ENCODE measurements at places on chromosomes 5 and 9.

- no peak overlapping the region for H3K27ac ChIP-seq
- no peaks in the 10 kb centered on the region for H3K27me3 ChIP-seq
- DNase-seq = no peak
- H3K4me1 ChIP-seq = peaks cover 40% of the 10 kb centered on the region
- H3K4me3 ChIP-seq = no peak overlapping the region
- H3K36me3 ChIP-seq = no peaks in the 10 kb centered on the region
These were observed 114.8 kb downstream of the VAV2 start for GRCh38 chr9:133877327-133877726.

DNA sequence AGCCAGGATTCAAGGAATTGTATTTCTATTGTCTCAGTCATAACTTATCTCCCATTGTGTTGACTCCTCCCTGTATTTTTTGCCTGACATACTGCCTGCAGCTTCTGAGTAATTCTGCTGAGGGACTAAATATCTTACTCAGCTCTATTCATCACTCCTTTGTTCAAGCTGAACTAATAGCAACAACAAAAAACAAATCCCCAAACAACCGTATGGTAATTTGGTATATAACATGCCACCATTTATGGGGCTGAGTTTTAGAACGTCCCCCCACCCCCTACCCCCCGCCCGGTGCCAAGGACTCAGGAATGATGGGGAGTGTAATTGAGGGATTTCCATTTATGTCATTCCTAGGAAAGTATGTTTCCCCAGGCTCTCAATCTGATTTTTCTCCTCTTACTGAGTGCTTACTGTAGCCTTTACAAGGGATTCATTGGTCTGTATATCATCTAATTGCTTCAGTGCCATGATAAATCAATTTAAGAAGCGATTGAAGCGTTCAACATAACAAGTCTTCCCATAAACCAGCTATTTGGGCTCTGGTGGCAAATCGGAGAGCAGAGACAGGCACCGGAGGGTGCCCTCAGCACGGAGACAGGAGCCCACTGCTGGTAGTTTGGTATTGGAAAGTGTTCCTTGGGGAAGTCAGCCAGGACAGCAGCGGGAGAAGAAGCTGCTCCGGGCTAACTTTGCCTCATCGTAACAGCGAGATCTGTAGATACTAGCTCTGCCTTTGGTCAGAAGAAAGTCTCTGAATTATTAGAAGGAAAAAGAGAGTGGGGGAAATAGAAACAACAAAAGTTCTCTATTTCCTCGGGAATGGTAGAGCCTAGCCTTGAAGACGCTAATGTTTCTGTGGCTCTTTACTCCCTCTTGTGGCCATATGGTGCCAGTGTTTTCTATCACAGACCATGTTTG, 40.7 kb upstream of the HSD17B4 start:
- H3K4me1 ChIP-seq = no peaks in the 10 kb centered on the region
- peak; percentile 77 for DNase-seq
- peak overlapping the region; percentile 79 for H3K4me3 ChIP-seq
- H3K27me3 ChIP-seq = no peaks in the 10 kb centered on the region
- H3K27ac ChIP-seq = no peak overlapping the region

- H3K4me1 ChIP-seq = no peaks in the 10 kb centered on the region
- no peak overlapping the region for H3K27ac ChIP-seq
- no peaks in the 10 kb centered on the region for H3K27me3 ChIP-seq
- H3K36me3 ChIP-seq = no peaks in the 10 kb centered on the region
- no peak for DNase-seq
- no peak overlapping the region for H3K4me3 ChIP-seq
These were observed 69.6 kb downstream of the SEMA4D start for GRCh38 chr9:89428222-89428761.

DNA sequence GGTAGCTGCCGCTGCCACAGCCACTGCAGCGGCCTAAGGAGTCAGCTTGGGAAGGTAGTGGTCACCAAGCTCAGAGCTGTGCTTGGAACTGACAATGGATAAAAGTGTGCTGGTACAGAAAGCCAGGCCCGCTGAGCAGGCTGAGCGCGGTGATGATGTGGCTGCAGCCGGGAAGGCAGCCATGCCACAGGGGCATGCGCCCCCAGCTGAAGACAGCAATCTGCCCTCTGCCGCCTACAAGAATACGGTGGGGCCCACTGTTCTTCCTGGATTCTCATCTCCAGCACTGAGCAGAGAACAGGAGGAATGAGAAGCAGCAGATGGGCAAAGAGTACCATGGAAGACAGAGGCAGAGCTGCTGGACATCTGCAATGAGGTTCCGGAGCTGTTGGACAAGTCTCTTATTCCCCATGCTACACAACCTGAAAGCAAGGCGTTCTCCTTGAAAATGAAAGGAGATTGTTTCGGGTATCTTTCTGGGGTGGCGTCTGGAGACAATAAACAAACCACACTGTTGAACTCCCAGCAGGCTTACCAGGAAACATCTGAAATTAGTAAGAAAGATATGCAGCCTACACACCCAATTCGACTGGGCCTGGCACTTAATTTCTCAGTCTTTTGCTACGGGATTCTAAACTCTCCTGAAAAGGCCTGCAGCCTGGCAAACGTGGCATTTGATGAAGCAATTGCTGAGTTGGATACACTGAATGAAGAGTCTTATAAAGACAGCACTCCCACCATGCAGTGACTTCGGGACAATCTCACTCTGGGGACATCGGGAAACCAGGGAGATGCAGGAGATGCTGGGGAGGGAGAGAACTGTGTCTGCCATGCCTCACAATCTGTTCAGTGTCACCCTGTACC, 22.8 kb upstream of the ANKRD18A start:
- no peaks in the 10 kb centered on the region for H3K4me1 ChIP-seq
- DNase-seq = no peak
- H3K36me3 ChIP-seq = no peaks in the 10 kb centered on the region
- no peak overlapping the region for H3K27ac ChIP-seq
- H3K4me3 ChIP-seq = no peak overlapping the region
- no peaks in the 10 kb centered on the region for H3K27me3 ChIP-seq

GRCh38 chr5:1004461-1005248, 3.9 kb upstream of the NKD2 start:
- no peak overlapping the region for H3K27ac ChIP-seq
- peak; percentile 56 for DNase-seq
- H3K4me1 ChIP-seq = peaks cover 3% of the 10 kb centered on the region

GRCh38 chr9:114894609-114895433, 35.6 kb downstream of the TNFSF8 start:
- H3K27ac ChIP-seq = peak overlapping the region; percentile 5
- peaks cover 5% of the 10 kb centered on the region for H3K4me1 ChIP-seq
- H3K36me3 ChIP-seq = no peaks in the 10 kb centered on the region
- H3K27me3 ChIP-seq = no peaks in the 10 kb centered on the region

GRCh38 chr5:132487841-132488555, 2.6 kb downstream of the IRF1 start:
- no peak overlapping the region for H3K4me3 ChIP-seq
- H3K27ac ChIP-seq = no peak overlapping the region
- H3K4me1 ChIP-seq = peaks cover 8% of the 10 kb centered on the region
- H3K27me3 ChIP-seq = peaks cover 19% of the 10 kb centered on the region
- peaks cover 5% of the 10 kb centered on the region for H3K36me3 ChIP-seq

DNA sequence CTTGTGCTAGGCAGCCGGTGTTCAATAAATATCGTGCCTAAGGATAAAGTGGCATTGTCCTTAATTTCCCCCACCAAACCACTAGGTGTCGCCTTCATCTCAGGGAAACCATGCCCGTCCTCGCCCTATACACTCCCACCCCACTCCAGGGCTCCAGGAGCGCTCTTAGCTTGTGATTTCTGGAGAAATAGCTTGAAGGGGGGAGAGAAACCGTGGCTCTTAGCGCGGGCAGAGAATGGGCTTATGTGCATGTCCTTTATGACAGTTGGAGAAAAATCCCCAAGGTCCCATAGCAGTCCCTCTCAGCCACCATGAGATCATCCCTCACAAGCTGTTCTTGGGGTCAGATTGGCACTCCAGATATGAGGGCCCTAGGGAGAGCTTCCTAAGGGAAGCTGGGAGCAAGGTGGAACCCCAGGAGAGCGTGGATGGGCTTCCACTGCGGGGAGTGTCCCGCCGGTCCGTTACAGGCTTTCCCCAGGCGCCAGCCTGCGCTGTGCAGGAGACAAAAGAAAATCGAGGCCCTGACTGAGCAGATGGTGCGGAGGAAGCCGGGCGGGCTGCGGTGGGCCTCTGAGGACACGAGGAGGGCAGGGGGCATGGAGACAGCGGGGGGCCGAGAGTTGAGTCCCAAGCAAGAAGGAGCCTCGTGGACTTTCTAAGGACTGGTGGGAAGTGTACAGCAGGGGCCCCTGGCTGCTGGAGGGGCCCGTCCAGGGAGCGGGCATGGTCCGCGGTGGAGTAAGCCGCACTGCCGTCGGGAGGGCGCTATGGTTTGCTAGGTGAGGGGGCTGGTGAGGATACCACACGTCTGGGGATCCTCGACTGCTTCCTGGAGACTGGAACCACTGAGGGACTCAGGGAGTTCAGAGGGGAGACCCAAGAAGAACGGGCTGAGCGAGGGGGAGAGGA, 750 bp upstream of the NPR2 start:
- H3K4me1 ChIP-seq = peaks cover 6% of the 10 kb centered on the region
- H3K4me3 ChIP-seq = no peak overlapping the region
- peaks cover 4% of the 10 kb centered on the region for H3K36me3 ChIP-seq
- peak; percentile 71 for DNase-seq

- no peak overlapping the region for H3K4me3 ChIP-seq
- H3K27me3 ChIP-seq = no peaks in the 10 kb centered on the region
- H3K36me3 ChIP-seq = no peaks in the 10 kb centered on the region
- H3K4me1 ChIP-seq = peaks cover 5% of the 10 kb centered on the region
- H3K27ac ChIP-seq = peak overlapping the region; percentile 34
- DNase-seq = no peak
These were observed 7.5 kb upstream of the AKNA start for GRCh38 chr9:114395334-114395617.

- H3K4me3 ChIP-seq = no peak overlapping the region
- peaks cover 35% of the 10 kb centered on the region for H3K4me1 ChIP-seq
These were observed 156.2 kb downstream of the RGS3 start for GRCh38 chr9:113619491-113620376.

- H3K4me3 ChIP-seq = no peak overlapping the region
- peaks cover 7% of the 10 kb centered on the region for H3K27me3 ChIP-seq
- no peak overlapping the region for H3K27ac ChIP-seq
- DNase-seq = no peak
- H3K4me1 ChIP-seq = peaks cover 1% of the 10 kb centered on the region
- H3K36me3 ChIP-seq = no peaks in the 10 kb centered on the region
These were observed 4.8 kb downstream of the ROPN1L start for GRCh38 chr5:10446490-10446889.

GRCh38 chr9:113822315-113822714, 53.8 kb upstream of the ZNF618 start:
- H3K36me3 ChIP-seq = no peaks in the 10 kb centered on the region
- no peak overlapping the region for H3K27ac ChIP-seq
- H3K4me1 ChIP-seq = no peaks in the 10 kb centered on the region
- no peak for DNase-seq
- no peaks in the 10 kb centered on the region for H3K27me3 ChIP-seq

DNA sequence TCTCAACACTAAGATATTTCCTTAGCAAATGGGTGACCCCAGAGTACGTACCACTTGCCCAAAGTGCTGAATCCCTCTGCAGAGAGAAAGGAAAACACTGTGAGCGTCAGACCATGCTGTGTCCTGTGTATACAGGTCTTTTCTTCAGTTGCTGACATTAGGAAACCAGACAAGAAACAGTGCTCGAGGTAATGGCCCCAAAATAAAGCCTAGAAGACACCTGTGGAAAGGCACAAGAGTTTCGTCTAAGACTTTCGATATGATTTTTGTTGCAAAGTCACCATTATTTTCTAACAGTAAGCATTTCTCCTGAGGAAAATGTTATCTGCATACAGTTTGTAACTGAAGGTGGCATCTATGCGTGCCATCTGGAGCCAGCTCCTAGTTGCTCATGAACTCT, 62.0 kb upstream of the SIMC1 start:
- no peak for DNase-seq
- H3K4me1 ChIP-seq = no peaks in the 10 kb centered on the region
- no peak overlapping the region for H3K27ac ChIP-seq
- H3K27me3 ChIP-seq = peaks cover 30% of the 10 kb centered on the region
- no peak overlapping the region for H3K4me3 ChIP-seq

DNA sequence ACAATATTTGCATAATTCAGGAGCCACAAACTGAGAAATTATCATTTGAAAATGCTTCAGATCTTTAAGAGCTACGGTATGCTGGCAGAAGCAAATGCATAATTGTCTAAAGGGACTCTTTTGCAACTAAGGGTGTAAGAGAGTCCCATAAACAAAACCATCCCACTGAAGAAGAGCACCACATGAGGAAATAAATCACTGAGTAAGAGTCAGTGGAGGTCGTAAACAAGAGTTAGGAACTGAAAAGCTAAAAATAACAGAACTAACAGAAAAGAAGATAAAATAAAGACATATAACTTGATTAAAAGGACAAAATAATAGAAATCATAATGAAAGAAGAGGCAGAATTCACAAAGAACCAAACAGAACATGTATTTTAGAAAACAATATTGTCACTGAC, 3.5 kb upstream of the SMC2 start:
- no peak overlapping the region for H3K4me3 ChIP-seq
- H3K27me3 ChIP-seq = no peaks in the 10 kb centered on the region
- no peak for DNase-seq
- H3K4me1 ChIP-seq = peaks cover 7% of the 10 kb centered on the region
- no peak overlapping the region for H3K27ac ChIP-seq

DNA sequence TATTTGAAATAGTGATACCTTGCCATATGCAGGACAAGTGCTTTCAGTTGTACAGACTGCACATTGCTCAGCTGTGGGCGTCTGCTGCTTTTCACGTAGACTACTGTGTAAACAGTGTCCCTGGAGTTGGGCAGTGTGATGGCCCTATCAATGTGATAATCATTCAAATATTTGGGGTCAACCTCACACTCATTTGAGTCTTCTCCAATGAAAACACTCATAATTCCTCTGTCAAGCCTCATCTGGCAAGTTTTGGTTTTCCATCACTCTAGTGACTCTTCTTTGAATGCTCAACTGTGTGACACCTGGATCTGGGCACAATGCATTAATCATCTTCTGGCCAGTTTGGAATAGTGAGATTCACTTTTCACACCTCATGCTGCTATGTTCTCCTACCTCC, 64.4 kb downstream of the UGCG start:
- H3K4me3 ChIP-seq = no peak overlapping the region
- no peaks in the 10 kb centered on the region for H3K27me3 ChIP-seq
- no peak overlapping the region for H3K27ac ChIP-seq
- H3K36me3 ChIP-seq = no peaks in the 10 kb centered on the region
- DNase-seq = no peak

- H3K27ac ChIP-seq = no peak overlapping the region
- H3K4me1 ChIP-seq = peaks cover 1% of the 10 kb centered on the region
- peak overlapping the region; percentile 14 for H3K4me3 ChIP-seq
- no peaks in the 10 kb centered on the region for H3K27me3 ChIP-seq
These were observed 5.8 kb downstream of the TRUB2 start for GRCh38 chr9:128316421-128316820.

DNA sequence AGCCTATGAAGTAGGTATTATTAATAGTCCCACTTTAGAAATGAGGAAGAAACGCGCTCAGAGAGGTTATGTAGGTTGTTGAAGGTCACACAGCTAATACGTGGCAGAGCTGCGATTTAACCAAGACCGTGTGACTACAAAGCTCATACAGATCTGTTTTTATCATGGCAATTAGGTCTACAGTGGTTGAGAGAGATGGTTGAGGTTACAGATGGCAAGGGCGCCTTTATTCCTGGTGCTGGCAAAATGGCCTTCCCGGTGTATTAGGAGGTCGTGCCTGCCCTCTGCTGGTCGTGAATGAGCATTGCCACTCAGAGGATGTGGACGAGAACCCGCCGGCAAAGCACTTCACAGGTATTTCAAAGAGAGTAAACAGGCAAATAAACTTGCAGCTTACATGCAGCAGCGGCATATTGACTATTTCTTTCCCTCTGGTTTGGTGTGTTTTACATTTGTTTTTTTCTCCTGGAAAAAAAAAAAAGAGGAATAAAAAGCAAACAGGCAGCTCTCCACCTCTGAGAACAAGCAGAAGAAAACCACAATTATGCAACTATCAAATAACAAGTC, 65.3 kb upstream of the EGFLAM start:
- no peaks in the 10 kb centered on the region for H3K4me1 ChIP-seq
- H3K27me3 ChIP-seq = peaks cover 3% of the 10 kb centered on the region
- H3K36me3 ChIP-seq = no peaks in the 10 kb centered on the region
- no peak overlapping the region for H3K27ac ChIP-seq
- peak; percentile 59 for DNase-seq
- no peak overlapping the region for H3K4me3 ChIP-seq
